Glutamatergic neuron (in vitro differentiated cells): ENCODE measurements at places on chromosomes 1 and 21. TPM values are rescaled to one million over a fixed set of nuclear protein-coding genes. Genes with fewer than 3 reads are reported as not detected.

- no peak overlapping the region for H3K4me3 ChIP-seq
- no peaks in the 10 kb centered on the region for H3K36me3 ChIP-seq
- peaks cover 14% of the 10 kb centered on the region for H3K4me1 ChIP-seq
- H3K27me3 ChIP-seq = no peaks in the 10 kb centered on the region
Observed at GRCh38 chr1:61635557-61635956, 89.4 kb downstream of the TM2D1 start.

DNA sequence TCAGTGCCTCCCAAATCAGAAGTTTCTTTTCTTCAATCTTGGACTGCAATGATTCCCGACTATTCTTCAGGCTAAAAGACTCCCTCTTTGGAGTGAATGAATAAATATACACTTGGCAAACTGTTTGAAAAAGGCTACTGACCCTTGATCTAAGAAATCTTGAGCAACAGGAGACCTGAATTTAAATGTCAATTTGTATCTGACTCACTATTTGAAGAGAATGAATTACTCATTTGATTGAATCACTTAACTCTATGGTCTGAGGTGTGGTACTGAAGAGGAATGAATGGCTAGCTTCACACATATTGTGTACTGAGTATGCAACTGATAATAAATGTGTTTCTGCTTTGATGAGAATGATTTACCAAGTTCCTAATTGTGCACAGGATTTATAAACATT, 4.6 kb upstream of the SMG7 start:
- no peak overlapping the region for H3K27ac ChIP-seq
- H3K27me3 ChIP-seq = peaks cover 7% of the 10 kb centered on the region
- H3K4me1 ChIP-seq = no peaks in the 10 kb centered on the region
- H3K4me3 ChIP-seq = no peak overlapping the region

NCF2 gene
- not detected for total RNA-seq

ELAPOR1 gene
- 1.5 TPM for total RNA-seq

JAM2 gene
- total RNA-seq = 4.6 TPM
